OCI-LY7 (cell line): ENCODE measurements at places on chromosomes 2 and 18.

DNA sequence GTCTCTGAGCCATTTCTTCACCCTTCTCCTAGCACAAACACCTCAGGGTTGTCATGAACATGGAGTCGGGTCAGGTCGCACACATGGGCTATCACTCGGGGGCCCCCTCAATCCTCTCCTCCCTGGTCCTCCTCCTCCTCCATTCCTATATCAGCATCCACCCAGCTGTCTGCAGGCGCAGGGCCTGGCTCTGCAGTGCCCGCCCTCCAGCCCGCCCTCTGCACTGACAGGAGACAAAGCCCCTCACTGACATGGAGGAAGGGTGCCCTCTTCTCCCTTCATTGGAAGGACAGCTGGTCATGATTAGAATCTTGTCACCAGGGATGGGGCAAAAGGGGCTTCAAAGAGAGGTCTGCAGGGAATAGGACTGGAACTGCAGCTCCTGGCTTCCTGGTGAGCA is 21.7 kb downstream of the HS1BP3 start:
- no peak for DNase-seq

DNA sequence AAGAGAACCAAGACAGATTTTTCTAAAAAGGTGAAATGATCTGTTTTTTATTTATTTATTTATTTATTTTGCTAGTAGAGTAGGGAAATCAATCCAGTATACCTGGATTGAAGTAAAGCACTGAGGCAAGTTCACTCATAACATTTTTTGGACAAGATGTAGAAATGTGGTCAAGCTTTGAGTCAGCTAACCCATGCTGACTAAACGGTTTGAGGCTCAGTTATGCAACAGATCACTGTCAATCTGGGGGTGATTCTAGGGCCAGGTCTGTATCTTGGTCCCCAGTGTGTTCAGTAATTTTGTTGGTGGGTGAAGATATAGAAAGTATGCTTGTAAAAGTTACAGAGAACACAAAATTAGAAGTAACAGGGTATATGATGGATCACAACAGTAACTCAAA is 60.2 kb downstream of the RMDN2 start:
- DNase-seq: no peak

DNA sequence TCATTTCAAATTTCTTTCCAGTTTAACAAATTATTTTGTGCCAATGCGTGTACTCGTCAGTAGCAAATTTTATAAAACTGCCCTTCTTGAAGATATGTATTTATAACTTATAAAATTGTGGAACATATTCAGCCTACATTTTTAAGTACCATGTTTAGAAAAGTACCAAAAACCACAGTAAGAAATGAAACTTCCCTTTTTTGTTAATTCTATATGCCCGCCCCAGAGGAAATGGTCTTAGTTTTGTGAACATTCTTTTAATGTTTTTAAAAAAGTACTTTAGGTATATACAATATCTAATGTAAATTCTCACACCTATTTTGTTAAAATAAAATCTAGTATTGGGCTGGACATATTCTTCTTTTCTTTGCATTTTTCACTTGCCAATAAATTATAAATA is 1.2 kb downstream of the UGT1A9 start:
- no peak for DNase-seq

- no peak for DNase-seq
These were observed 20.1 kb downstream of the WDR33 start for GRCh38 chr2:127790694-127791529.

GRCh38 chr2:168566974-168567665 is 111.0 kb downstream of the CERS6 start:
- no peak for DNase-seq

GRCh38 chr2:67952066-67952465 is 110.7 kb downstream of the C1D start:
- no peak for DNase-seq

DNA sequence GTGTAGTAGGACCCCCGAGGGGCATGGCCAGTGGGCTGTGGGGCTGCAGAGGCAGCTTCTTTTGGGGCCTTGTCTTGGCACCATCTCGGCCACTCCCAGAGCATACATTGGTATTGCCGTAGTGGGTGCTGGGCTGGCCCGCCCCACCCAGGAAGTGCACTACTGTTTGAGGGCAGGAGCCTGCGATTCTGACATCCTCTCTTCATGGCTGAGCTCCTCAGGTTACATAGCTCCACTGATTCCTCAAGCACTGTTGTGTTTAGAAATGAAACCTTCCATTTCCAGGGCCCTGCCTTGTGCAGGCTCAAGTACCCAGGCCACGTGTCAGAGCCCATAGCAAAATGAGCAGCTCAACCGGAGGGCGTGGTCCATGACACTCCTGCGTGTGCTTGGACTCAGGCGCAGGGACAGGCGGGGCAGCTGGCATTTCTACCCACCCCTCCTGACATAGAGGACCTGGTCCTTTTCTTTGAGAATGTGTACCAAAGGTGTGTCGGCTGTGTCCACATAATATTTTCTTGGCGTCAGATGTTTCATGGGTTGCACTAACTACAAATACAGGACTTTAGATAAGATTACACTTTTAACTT is 67.9 kb downstream of the DGKD start:
- DNase-seq: peak; percentile 83

DNA sequence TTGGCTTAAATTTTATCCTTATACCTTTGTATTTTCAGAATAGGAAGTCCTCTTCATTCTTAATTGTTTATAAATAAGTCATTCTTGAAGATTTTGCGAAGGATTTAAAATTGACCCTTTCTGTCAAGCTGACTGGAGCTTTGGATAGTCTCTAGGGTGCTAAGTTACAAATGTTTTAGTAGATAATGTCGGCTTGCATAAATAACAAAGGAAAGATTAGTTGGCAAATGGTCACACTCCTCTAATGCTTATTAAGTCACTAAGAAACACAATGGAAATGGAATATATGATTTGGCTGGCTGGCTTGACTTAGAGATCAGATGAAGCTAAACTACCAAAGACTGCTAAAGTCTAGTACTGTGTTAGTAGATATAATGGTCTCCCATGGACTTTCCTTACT is 40.6 kb downstream of the UBXN4 start:
- no peak for DNase-seq

- DNase-seq: peak; percentile 42
These were observed 186.2 kb upstream of the GCFC2 start for GRCh38 chr2:75896779-75897366.

DNA sequence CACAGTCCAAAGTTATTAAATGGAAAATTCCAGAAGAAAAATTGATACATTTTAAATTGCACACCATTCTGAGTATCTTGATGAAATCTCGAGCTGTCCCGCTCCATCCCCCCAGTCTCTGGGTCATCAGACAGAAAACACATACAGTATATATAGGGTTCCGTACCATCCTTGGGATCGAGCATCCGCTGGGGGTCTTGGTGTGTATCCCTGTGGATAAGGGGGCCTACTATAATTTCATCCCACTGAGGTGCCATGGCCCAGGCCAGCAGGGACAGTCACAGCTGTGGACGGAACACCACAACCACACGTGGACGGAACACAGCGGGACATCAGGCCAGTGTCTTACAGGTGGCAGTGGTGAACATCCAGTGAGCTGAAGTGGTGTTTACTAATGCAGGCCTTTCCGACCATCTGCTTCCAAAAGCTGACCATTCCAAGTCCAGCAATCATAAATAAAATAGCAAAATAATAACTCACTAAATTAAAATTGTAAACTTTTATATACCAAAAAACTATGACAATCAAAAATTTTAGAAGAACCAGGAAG is 14.0 kb downstream of the TWIST2 start:
- no peak for DNase-seq

- DNase-seq: no peak
These were observed 456.5 kb upstream of the ZNF804A start for GRCh38 chr2:184141866-184142265.

GRCh38 chr2:118614841-118615271 is 232.6 kb downstream of the EN1 start:
- no peak for DNase-seq

GRCh38 chr2:96874198-96874831 is 4.4 kb upstream of the SEMA4C start:
- no peak for DNase-seq

GRCh38 chr18:27528925-27529521 is 343.9 kb upstream of the CHST9 start:
- no peak for DNase-seq

DNA sequence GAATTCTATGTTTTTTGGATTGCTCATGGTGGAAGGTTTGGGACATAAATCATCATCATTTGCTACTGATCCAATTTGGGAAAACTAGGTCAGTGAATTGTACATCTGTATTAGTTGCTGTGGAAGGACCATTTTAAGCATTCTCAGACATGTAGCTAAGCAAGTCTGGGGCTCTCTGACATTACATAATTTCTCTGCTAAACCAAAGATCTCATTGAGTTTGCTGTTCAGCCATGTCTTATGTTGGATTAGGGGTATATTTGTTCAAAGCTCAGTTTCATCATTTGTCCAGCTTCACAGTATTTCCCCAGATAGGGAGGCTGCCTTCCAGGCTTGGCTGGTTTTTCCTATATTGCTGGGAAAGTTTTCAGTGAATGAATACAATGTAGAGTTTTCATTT is 399.7 kb downstream of the MTX2 start:
- no peak for DNase-seq

DNA sequence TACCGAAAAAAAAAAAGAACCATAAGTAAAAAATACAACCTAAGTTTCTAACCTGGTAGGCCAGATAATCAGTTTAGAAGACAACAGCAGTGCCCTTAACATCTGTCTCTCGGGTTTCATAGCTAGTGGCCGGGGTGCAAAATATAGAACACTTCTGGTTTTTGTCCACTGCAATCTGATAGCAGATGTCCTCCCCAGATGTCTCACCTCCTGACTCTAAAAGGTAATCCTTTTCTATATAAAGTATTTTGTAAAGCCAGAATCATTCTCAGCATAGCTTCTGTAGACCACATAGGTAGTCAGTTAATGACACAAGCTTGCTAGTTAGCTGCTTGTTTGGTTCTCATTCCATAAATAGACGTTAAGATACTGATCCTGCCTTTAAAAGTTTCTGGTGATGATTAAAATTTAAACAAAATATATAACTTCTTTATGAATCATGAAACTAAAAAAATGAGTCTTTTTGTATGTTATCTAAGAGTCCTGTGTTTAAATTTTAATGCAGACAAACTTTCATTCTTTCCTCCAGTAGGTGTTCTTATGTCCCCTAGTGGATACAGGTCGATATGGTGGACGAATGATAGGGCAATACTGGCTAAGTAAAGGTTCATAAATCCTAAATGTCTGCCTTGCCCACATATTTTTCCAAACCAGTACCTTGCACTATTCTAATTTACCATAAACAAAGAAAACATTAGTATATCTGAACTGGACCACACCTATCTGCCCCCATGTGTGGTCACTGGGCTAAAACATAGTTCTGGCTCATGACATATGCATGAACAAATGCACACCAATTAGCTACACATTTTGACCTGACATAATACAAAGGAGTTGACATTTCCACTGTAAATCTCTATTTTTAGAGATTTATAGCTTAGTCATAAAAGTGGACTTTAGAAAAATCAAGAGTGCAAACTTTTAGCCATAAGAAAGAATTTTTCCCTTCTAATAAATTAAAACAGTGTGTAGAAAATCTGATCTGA is 171.0 kb downstream of the SRBD1 start:
- DNase-seq: peak; percentile 93

GRCh38 chr2:179240481-179241451 is 23.9 kb downstream of the SESTD1 start:
- no peak for DNase-seq

DNA sequence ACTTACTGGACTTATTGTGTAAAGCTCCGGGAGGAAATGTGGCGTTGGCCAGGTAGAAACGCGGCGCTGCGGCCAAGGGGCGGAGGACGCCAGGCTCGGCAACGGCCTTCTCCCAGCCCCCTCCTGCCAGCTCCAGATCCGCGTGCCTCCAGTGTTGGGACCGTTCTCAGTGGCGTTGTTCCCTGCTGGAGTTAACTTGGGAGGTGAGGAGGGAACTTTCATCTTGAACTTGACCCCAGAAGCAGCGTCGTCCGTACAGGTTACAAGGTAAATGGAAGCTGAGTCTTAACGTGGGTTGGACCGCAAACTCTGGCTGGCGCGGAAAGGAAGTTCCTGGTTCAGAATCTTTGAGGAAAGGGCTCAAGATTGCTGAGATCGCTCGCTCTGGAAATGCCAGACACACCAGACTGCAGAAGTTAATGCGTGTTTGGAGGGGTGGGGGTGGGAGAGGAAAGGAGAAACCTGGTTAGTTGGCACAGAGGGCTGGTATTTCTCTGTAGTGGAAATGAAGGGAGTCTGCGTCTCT is 1.3 kb downstream of the TANC1 start:
- DNase-seq: no peak

- DNase-seq: no peak
These were observed 124.9 kb downstream of the DAW1 start for GRCh38 chr2:227996366-227996765.

DNA sequence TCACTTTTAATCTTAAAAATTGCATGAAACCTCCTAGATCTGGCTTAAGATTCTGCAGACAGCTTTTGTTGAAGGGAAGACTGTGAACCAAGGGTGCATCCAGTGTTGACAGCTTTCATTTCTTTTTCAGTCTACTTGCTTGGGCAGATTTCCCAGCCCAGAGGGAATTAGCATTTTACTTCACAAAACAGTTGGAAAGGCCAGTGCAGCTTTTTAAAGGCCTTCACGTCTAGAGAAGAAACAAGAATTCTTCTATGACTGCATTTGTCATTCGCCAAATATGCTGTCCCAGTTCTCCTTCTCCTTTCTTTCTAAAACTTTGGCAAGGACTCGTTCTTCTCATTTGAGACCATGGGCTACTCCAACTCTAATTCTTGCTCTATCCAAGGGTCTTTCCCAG is 17.4 kb downstream of the NTSR2 start:
- no peak for DNase-seq

GRCh38 chr18:58958628-58959027 is 94.0 kb downstream of the ZNF532 start:
- no peak for DNase-seq

- no peak for DNase-seq
These were observed 729 bp upstream of the SELENOI start for GRCh38 chr2:26345283-26345544.

DNA sequence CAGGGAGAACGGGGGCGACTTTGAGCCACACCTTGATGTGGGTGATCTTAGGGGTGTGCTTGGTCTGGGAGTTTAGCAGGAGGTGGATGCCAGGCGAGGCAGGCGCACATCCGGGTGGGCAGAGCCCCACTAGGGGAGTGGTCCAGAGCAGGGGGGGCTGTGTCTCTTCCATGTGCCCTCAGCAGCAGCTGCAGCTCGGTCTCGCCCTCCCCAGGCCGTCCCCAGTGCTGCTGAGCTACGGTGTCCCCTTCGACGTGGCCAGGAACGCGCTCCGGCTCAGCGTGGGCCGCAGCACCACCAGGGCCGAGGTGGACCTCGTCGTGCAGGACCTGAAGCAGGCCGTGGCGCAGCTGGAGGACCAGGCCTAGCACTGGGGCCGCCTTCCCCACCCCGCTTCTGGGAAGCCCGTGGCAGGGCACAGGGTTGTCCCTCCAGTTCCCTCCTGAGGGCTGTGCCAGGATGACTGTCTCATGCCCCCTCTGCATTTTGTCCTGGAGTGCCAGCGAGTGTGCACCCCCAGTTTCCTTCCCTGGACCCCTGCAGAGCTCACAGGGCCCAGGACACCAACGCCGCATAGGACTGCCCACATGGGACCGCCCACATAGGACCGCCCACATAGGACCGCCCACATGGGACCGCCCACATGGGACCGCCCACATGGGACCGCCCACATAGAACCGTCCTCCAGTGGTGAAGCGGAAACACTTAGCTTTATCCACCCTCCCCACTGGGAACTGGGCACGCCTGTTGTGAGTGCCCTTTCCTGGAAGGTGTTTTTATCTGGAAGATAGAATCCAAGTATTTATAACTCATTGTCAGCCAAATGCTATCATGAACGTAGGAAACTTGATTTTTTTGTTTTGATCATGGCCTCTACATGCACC is 1.9 kb upstream of the ESPNL start:
- peak; percentile 88 for DNase-seq

- no peak for DNase-seq
These were observed 184.5 kb upstream of the LRP1B start for GRCh38 chr2:142315346-142315745.
